ENCODE measurements at places on chromosomes 11 and 22.
A peak's percentile ranks its signal among the peaks of the same experiment; 100 is the strongest.

GRCh38 chr11:63574856-63575602 is 11.8 kb upstream of the PLAAT2 start:
- no peak for DNase-seq

DNA sequence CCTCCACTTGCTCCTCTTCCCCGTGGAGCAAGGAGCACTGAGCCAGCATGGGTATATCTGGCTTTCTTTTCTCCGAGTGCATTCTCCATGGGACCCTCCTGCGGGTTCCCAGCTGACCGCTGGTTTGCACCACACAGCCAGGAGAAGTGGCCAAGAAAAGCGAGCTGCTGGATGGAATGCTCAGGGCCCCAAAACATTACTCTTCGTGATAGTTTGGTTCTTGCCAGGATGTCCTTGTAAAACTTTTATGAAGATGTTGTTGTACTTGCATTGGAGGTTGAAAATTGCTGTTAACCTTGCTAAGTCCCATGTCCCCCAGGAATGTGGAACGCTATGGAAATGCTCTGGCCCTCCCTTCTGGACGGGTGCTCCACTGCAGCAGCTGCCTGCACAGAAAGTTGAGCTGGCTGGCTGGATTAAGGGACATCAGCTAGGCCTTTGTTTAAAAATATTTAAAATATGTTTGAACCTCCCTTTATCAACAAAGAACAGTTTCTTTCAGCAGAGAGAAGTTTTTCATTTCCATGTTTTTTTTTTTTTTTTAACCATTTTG is 68.7 kb downstream of the ZNRF3 start:
- no peak for DNase-seq

DNA sequence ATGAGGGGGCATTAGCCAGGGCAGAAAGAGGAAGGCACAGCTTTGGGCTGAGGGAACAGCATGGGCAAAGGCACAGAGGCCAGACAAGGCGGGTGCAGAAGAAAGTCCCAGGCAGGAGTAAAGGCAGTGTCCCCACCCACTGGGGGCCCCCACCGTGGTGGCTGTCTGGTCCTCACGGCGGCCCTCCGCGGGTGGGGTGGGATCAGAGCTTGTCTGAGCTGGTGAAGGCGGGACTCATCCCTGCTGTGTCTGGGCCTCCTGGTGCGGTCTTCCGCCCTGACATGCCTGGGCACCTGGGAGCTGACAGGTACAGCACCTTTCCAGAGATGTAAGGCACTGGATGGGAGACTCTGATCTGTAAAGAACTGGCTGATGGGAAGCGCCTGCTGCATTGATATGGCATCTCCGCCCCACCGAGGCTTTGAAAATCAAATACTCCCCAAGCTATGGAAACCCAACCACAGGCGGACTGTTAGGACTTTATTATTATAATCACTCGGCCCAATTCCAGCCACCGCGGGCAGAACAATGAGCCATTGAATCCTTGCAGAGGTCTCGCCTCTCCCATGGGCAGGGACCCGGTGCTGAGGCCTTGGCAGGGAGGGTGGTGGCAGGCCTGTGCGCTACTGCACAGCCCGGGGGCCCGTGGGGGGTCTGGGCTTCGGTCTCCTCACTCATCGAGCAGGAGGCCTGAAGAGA is 14.2 kb upstream of the GNB1L start:
- DNase-seq: no peak

- DNase-seq: no peak
Measured at GRCh38 chr11:31303644-31304180, 65.8 kb downstream of the DCDC1 start.

DNA sequence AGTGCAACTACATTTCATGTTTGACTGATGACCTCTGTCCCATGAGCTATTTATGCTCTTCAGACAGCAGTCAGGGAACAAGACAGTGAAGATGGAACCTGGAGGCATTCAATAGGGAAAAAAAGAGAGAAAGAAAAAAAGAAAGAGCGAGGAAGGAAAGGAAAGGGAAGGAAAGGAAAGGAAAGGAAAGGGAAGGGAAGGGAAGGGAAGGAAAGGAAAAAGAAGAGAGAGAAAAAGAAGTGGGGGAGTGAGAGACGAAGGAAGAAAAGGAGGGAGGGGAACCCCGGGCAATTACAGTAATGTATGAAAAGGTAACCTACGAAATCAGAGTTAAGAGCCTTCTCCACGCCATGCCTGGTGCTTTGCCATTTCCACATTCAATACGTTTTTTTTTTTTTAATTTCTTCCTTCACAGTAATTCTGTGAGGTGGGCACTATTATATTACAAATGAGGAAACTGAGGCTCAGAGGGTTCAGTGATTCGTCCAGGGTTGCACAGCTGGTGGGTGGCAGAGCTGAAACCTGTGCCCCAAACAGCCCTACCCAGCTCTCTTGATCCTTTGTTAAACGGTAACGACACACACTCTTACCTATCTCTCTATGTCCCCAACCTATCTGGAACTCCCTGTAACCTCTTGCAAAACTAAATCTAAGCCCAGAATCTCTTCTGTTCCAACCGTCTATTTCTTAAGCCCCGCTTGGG is 39.3 kb downstream of the ETS1 start:
- no peak for DNase-seq

GRCh38 chr11:42074306-42074705 is 614.9 kb upstream of the LRRC4C start:
- no peak for DNase-seq

DNA sequence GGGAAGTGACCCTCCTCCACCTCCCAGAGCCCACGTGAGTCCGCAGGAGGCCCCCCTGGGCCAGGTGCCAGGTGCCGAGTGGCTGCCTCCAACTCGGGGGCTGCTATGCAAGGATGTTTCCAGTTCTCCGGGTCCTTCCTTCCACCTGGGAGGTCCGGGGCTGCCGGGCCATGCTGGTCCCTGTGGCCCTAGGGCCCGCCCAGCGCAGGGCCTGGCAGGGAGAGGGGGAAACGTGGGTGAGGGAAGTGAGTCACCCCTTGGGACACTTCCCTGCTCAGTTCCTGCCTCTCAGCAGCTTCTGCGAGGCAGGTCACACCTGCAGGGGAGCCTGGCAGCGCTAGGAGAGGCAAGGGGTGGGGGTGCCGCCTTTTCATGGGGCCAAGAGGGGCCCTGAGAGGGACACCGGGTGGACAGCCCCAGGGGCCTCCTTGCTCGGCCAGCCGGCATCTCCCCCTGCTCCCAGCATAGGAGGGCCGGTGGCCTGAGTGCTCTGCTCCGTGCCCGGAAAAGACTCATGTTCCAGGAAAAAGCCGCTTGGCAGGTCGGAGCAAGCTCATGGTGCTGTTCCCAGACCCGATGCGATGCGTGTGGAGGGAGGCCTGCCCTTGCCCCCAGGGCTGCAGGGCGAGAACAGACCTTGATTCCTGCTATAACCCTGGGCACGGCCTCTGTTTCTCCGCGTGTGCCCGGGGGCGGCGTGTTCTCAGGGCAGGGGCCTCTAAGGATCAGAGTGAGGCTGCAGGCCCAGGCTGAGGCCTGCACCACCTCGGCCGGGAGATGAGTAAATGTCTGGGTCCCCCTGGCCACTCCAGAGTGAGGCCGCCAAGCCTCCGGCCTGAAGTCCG is 30.3 kb upstream of the WNT7B start:
- DNase-seq: no peak

- DNase-seq: no peak
Measured at GRCh38 chr11:133679896-133680295, 147.6 kb upstream of the OPCML start.

DNA sequence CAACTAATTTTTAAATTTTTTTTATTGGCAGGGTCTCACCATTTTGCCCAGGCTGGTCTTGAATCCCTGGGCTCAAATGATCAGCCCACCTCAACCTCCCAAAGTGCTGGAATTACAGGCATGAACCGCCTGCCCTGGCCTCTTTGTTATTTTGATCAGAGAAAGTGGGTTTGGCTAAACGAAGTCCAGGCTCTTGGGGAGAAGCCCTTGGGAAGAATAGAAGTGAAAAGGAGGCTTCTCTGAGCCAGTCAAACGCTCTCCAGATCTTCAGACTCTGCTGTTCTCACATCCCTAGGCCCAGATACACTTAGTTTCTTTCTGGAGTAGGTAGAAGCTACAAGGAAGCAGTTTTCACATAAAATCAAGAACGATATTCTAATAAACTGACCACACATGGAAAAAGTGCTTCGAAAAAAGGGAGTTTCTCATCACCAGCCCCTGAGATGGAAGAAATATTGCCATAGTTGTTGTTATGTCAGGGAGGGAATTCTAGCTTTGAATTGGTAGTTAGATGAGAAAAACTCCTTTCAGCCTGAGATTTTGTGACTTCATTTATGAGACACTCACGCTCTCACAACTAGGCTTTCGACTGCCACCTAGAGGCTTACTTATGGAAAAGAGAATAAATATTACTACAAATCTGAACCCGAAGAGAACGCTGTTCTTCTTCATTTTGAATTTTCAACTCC is 41.7 kb upstream of the AQP11 start:
- DNase-seq: peak; percentile 51

- DNase-seq: no peak
Measured at GRCh38 chr11:65376138-65376713, 6.2 kb downstream of the SLC25A45 start.

DNA sequence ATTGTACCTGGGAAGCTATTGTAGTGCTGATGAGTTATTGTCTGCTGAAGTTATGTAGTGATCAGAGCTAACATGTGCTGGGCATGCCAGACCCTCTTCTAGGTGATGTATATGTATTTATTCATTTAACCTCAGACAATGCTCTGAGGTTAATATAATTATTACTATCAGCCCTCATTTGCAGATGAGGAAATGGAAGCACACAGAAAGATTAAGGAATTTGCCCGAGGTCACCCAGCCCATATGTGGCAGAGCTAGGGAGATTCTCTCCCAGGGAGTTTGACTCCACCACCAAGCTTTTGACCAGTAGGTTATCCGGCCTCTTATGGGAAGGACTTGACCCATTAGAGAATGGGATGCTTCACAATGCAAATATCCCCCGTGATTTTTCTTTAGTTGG is 114.2 kb upstream of the NAV2 start:
- no peak for DNase-seq
